Occipital lobe (tissue), 3 donors: ENCODE measurements at places on chromosomes 7 and 10.
A peak's percentile ranks its signal among the peaks of the same experiment; 100 is the strongest.

GRCh38 chr10:112565434-112566053 is 118.5 kb downstream of the VTI1A start:
- peak; percentile 1 for DNase-seq

DNA sequence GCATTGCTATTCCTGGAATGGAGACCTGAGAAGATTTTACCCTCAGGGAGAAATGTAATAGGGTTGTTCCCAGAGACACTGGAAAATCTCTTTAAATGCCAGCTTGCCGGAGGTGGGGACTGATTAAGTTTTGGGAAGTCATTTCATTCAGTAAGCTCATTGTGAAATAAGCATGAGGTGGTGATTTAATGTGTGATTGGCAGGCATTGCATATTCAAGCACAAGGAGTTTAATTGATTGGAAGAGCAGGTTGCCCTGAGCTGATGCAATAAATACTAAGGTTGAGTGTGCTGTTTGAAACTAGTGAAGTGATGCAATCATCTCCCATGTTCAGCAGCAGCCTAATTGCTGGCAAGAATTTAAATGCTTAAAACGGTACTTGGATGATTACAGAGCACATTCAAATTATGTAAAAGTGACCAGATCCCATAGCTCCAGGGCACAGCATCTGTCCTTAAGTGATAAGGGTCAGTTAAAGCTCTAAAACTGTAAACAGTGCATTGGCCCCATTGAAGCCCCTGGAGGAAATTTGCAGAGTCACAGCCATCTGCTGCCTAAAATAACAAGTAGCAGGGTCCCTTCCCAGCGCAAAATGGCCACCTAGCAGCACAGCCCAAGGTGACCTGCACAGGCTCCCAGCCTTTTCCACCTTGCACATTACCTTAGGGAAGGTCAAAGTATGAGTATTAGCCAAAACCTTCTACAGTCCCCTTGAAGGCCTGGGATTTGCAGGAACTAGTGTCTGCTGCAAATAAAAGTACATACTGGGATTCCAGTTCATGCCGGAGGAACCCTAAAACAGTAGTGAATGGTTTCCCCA is 92.1 kb downstream of the CCDC71L start:
- no peak for DNase-seq

- DNase-seq: no peak
Observed at GRCh38 chr7:156458011-156458410, 182.6 kb upstream of the RNF32 start.

DNA sequence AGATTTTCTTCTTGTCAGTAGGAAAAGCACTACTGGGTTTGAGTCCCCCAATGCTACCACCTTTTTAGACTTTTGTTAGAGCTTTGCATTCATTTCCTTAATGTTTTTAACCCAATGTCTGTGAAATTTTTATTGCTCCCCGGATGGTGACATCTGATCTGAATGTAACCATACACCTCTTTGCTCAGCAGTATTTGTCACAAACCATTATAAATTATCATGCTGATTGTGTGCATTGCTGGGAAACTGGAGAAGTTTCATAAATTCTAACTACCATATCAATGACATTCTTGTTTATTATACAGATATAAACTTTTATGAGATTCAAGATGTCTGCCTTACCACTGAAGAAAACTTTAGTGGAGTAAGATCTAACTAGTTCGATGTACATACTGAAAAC is 8.5 kb downstream of the NRP1 start:
- no peak for DNase-seq

DNA sequence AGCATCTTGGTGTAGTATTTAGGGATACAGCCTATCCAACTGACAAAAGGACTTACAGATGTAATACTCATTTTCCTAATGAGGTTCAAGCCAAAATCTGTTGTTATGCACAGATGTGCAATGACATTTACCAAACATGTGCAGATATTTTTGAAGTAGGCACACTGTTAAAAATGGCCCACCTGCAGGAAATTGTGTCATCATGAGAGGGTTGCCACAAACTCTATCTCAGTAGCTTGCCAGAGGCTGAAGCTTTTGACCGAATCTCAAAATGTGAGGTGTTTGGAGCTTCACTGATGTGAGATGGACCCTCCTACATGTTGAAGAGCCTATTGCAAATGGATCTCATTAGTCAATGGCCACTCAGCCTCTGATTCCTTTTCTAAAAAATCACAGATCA is 89.7 kb upstream of the CSTF2T start:
- DNase-seq: no peak

DNA sequence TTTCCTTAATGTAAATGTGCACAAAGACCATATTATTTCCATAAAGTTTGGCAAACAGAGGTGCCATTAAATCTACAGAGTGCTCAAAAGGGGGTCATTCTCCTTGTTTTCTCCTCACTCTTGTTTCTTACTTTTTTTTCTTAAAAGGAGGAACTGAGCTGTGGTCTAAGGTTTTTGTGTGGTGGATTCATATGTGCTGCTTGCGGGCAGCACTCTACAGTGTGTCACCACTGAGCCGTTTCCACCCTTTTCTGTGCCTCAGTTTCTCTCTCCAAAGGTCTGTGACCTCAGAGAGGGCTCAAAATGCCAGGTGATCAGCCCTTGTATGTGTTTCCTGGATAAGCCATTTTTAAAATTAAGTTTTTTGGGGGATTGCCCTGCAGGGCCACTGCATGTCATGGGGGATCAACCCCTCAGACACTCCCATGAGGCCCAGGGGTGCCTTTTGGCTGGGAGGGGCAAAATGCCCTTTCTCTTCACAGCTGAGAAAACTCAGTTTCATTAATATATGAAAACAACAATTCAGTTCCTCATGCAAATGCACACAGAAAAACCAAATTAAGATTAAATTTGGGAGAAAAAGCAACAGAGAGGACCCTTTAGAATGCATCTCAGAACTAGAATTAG is 56.9 kb upstream of the VOPP1 start:
- no peak for DNase-seq

GRCh38 chr10:85513436-85513835 is 853.2 kb downstream of the GRID1 start:
- DNase-seq: no peak

GRCh38 chr7:84139986-84140729 is 54.4 kb downstream of the SEMA3A start:
- DNase-seq: no peak

- no peak for DNase-seq
Observed at GRCh38 chr10:70594161-70594560, 8.4 kb downstream of the PRF1 start.

- no peak for DNase-seq
Observed at GRCh38 chr7:127961786-127962453, 69.3 kb downstream of the LRRC4 start.

DNA sequence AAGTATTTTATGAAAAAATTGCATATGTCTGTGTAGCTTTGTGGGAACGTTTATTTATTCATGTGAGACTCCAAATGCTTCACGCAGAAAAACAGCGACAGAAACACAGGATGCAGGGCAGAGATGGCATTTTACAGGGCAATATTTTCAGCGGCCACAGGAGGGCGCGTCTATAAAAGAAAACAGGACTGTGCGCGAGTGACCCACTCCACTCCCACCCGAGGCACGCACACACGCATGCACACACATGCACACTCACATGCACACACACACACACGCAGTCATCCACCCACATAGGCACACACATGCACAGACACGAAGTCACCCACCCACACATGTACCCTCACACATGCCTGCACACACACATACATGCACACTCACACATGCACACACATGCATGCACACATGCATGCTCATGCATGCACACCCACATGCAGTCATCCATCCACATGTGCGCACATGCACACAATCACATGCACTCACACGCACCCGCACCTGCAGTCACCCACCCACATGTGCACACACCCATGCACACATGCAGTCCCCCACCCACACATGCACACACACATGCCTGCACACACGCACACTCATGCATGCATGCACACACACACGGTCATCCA is 96.3 kb downstream of the DNAJB6 start:
- no peak for DNase-seq

DNA sequence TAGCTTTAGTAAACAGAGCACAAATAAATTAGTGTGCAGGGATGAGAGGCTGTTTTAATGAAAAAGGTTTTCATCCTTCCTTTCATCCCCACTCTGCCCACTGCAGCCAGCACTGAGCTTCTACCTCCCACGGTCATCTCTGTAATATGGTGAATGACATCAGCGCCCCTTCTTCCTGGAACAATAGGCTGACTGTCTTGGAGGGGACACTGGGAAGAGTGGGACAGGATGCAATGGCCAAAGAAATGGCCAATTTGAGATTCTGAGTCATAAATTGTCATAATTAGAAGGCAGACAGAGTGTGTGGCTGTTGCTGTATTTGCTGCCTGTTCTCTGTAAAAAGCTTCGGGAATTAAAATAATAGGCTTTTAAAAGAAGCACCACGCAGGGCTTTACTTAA is 126.7 kb upstream of the CALN1 start:
- peak; percentile 1 for DNase-seq

DNA sequence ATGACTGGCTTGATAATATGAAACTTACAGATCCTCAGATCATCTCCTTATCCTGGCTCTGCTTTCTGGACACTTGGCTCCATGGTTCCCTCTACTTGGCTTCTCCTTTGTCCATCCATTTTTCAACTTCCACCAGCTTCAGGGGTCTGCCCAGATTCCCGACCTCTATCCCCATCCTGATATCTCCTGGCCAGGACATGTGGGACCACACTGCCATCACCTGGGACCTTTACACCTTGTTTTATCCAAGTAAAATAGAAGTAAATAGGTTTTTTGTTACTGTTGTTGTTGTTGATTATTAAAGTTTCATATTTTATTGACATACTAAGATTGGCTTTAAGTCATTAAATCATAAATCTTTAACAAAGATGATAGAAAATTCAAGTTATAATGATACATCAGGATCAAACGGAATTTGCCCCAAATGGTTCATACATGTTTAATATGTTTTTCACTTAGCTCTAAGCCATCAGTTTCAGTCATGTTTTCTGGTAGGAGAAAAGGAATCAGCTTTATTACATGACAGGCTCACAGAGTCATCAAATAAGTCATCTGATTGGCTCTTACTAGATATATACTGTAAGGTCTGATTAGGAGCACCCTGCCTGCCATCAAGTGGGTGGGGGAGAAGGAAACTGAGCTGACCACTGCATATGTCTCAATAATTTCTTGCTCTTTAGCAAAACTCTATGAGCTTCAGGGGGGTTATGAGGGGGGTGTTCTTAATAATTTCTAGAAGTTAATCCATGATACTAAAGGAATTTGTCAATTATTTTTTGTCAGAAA is 111.5 kb upstream of the AHR start:
- no peak for DNase-seq

- no peak for DNase-seq
Observed at GRCh38 chr7:584122-584465, 64.4 kb upstream of the PDGFA start.

- DNase-seq: no peak
Observed at GRCh38 chr7:108528183-108528712, 2.3 kb upstream of the PNPLA8 start.

- no peak for DNase-seq
Observed at GRCh38 chr10:20922451-20922850, 25.3 kb upstream of the NEBL start.

DNA sequence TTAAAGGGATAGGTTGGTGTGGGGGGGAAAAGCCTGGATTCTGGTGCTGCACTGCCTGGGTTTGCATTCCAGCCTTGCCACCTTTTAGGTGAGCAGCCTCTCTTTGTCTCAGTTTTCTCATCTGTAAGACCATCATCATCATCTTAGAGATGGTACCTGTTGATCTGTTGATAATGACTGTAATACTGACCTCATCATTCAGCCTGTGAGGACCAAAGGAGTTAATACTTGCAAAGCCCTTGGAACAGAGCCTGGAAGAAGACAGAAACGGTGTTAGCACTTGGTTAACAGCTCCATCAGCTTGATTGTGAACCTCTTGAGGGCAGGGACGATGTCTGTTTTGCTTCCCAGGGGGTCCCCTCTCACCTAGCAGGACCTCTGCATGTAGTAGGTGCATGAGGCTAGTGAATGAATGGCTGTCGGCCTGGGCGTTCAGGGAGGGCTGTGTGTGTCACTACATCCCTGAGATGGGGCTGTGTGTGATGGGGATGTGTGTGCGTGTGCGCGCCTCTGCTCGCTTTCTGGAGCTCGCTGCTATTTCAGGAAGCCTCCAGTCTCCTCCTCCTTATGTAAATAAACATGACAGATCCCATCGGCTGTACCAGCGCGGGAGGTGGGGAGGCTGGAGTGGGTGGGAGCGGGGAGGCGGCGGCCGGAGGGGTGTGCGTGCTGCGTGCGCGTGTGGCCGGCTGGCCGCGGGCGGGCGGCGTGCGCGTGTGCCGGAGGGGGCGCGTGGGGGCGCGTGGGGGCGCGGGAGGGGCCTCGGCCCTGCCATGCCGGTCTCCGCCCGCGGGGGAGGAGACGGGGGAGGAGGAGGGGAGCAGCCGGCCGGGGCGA is 61.2 kb downstream of the NEURL1 start:
- peak; percentile 72 for DNase-seq

GRCh38 chr7:41084381-41084780 is 618.5 kb downstream of the INHBA start:
- DNase-seq: no peak

- DNase-seq: no peak
Observed at GRCh38 chr7:120060281-120060680, 212.7 kb upstream of the KCND2 start.

GRCh38 chr7:135337506-135337905 is 103.9 kb downstream of the STRA8 start:
- DNase-seq: no peak

DNA sequence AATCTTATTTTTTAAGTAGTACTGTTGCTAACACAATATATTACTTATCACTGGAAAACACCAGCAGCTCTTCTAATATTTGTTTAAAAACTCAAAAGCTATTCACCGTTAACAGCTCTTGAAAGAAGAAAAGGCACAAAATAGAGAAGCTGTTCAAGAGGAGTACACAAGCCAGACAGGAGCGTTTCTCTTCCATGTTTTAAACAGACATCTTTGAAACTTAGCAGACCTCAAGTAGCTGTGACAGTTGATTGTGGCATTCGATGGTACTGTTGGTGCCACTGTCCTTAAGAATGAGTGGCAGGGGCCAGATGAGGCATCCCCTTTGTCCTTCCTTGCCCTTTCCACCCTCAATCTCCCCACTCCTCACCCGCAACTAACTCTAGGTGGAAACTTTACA is 81.6 kb upstream of the PRR15 start:
- DNase-seq: no peak
